ENCODE measurements at places on chromosomes 11 and 22. TPM values are rescaled to one million over a fixed set of nuclear protein-coding genes. Genes with fewer than 3 reads are reported as not detected.

DNA sequence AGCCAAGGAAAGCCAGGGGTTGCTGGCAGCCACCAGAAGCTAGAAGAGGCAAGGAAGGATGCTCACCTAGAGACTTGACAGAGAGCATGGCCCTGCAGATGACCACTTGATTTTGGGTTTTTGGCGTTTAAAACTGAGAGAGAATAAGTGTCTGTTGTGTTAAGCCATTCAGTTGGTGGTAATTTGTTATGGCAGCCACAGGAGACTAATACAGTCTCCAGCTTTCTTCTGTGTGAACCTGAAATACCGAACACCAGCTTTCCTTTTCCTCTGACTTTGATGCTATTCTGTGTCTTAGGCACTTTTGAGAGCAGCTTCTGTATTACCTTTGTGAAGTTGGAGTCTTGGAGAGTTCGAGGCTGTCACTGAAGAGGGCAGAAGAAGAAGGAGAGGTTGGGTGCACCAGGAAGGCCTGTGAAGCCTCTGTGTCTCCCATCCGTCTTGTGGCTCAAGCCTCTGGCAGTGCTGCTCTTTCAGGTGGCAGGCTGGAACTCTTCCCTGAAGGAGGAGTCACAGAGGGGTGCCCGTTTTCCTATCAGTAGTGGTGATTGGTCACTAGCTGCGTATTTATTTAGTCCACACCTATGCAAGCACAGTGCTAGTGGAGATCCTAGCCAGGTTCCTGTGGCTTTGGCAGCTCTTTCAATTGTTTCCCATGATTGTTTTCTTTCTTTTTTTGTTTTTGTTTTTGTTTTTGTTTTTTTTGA is 2.5 kb downstream of the TBC1D22A start:
- no peak overlapping the region for H3K4me3 ChIP-seq
- H3K36me3 ChIP-seq, result peaks cover 2% of the 10 kb centered on the region
- peaks cover 66% of the 10 kb centered on the region for H3K4me1 ChIP-seq
- H3K27me3 ChIP-seq, result no peaks in the 10 kb centered on the region
- no peak overlapping the region for H3K27ac ChIP-seq

DNA sequence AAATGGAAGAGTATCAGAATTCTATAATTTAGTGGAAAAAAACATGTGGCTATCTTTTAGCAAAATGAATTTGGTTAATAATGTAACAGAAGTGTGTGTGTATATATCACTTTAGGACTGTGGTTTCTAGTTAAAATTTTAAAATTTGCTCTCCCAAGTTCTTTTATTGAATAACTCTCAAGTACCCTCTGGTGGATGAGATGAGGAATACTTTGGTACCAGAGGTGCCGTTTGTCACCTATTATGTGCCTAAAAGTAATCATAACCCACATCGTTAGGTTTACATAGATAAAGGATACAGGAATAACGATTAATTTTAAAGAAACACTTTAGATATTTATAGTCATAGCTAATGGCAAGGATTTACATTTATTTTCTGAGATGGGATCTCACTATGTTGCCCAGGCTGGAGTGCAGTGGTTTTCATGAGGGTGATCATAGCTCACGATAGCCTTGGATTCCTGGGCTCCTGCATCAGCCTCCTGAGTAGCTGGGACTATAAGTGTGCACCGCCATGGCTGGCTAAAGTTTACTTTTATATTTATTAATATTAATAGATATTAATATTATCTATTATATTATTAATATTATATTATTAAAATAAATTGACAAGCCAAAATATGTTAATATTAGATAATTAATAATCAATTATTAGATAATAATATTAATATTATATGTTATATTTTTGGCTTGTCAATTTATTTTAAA is 66.7 kb upstream of the CAPRIN1 start:
- H3K27ac ChIP-seq, result no peak overlapping the region
- DNase-seq, result no peak
- H3K27me3 ChIP-seq, result peaks cover 15% of the 10 kb centered on the region
- no peak overlapping the region for H3K4me3 ChIP-seq

DNA sequence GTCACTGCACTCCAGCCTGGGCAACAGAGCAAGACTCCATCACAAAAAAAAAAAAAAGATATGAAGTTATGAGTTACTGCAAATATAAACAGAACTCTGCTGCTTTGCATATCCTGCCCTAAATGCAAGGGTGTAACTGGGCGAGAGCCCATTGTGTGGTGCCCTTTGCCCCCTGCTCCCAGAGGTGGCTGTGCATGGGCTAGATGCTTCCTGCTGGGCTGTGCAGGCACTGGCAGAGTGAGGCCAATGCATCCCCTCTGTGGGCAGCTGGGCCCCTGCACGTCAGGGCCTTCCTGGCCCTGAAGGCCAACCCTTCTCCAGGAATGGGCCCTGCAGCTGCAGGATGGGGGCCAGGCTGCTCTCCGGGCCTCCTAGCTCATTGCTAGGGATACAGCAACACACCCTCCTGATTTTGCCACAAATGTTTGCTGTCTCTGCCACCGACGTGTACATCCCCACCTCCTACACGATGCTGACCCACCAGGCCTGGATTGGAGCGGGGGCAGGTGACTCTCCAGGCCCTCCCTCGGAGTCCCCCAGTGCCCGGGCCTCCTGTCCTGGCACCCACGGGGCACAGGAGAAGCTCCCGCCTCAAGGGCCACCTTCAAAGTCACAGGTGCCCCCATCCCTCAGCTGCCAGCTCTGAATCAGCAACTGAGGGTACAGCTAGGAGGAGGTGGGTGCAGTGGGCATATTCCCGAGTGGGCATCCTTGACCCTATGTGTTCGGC is 40.7 kb upstream of the COMT start:
- peaks cover 11% of the 10 kb centered on the region for H3K4me1 ChIP-seq
- no peak overlapping the region for H3K27ac ChIP-seq
- H3K36me3 ChIP-seq, result peaks cover 2% of the 10 kb centered on the region
- H3K4me3 ChIP-seq, result no peak overlapping the region

GRCh38 chr11:29005401-29005980 is 897.3 kb downstream of the METTL15 start:
- no peak overlapping the region for H3K27ac ChIP-seq
- no peaks in the 10 kb centered on the region for H3K4me1 ChIP-seq
- no peaks in the 10 kb centered on the region for H3K36me3 ChIP-seq
- H3K4me3 ChIP-seq, result no peak overlapping the region

GRCh38 chr22:37599153-37599552 is 9.5 kb upstream of the GGA1 start:
- H3K27ac ChIP-seq, result no peak overlapping the region
- no peaks in the 10 kb centered on the region for H3K36me3 ChIP-seq
- no peak for DNase-seq
- H3K4me1 ChIP-seq, result peaks cover 6% of the 10 kb centered on the region
- peaks cover 8% of the 10 kb centered on the region for H3K27me3 ChIP-seq
- no peak overlapping the region for H3K4me3 ChIP-seq

- no peaks in the 10 kb centered on the region for H3K27me3 ChIP-seq
- peak overlapping the region; percentile 25 for H3K4me3 ChIP-seq
- peak overlapping the region; percentile 81 for H3K27ac ChIP-seq
- H3K36me3 ChIP-seq, result peaks cover 10% of the 10 kb centered on the region
These were observed 3.4 kb upstream of the UCP3 start for GRCh38 chr11:74012074-74012809.

- H3K4me3 ChIP-seq, result no peak overlapping the region
- no peaks in the 10 kb centered on the region for H3K27me3 ChIP-seq
- no peak for DNase-seq
These were observed 428.4 kb downstream of the MN1 start for GRCh38 chr22:27372969-27373670.

DNA sequence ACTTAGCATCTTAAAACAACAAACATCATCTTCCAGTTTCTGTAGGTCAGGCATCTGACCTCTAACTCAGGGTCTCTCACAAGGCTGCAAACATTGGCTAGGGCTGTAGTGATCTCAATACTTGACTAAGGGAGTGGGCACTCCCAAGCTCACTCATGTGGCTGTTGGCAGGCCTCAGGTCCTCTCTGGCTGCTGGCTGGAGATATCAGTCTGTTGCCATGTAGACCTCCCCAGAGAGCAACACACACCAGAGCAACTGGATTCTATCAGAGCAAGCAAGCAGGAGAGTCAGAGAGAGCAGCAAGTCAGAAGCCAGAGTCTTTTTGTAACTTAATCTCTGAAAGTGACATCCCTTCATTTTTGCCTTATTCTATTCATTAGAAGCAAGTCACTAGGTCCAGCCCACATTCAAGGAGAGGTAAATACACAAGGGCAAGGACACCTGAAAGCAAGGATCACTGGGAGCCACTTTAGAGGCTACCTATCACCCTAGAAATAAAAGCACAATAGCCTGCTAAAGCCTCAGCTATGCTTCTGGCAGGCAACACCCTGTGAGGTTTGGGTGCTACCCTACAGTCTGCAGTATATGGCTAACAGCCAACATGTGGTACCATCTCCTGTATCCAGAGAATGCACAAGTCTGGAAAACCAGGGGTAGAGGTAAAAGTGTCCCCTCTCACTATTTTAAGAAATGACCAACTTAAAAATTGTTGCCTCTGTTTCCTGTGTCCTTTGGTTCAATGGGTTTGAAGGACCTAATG is 33.5 kb upstream of the CD44 start:
- no peak overlapping the region for H3K27ac ChIP-seq
- no peak overlapping the region for H3K4me3 ChIP-seq
- H3K36me3 ChIP-seq, result no peaks in the 10 kb centered on the region
- peaks cover 24% of the 10 kb centered on the region for H3K4me1 ChIP-seq
- no peaks in the 10 kb centered on the region for H3K27me3 ChIP-seq

DNA sequence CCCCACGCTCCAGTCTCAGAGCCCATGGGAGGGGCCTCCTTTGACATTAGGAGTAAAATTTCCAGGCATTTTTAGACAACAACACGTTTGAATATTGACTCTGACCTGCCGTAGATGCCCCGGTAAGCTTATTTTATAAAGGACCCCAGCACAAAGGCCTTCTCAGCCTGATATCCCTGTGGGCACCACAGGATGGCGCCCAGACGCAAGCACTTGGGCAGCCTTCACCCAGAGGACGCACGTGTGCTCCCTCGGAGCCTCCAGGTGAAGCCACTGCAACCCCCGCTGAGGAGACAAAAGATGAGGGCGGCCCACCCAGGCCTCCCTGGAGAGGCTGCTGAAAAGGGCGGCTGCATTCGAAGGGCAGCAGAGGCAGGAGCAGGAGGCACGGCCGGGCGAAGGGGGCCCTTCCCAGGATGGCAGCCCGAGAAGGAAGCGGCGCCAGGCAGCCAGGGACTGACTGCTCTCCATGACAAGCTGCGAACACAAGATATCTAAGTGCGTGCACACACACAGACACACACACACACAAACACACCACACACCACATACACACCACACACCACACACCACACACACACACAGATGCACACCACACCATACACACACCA is 15.2 kb upstream of the TH start:
- H3K4me1 ChIP-seq, result peaks cover 13% of the 10 kb centered on the region
- H3K27ac ChIP-seq, result no peak overlapping the region
- H3K36me3 ChIP-seq, result no peaks in the 10 kb centered on the region
- peaks cover 54% of the 10 kb centered on the region for H3K27me3 ChIP-seq
- H3K4me3 ChIP-seq, result no peak overlapping the region

DNA sequence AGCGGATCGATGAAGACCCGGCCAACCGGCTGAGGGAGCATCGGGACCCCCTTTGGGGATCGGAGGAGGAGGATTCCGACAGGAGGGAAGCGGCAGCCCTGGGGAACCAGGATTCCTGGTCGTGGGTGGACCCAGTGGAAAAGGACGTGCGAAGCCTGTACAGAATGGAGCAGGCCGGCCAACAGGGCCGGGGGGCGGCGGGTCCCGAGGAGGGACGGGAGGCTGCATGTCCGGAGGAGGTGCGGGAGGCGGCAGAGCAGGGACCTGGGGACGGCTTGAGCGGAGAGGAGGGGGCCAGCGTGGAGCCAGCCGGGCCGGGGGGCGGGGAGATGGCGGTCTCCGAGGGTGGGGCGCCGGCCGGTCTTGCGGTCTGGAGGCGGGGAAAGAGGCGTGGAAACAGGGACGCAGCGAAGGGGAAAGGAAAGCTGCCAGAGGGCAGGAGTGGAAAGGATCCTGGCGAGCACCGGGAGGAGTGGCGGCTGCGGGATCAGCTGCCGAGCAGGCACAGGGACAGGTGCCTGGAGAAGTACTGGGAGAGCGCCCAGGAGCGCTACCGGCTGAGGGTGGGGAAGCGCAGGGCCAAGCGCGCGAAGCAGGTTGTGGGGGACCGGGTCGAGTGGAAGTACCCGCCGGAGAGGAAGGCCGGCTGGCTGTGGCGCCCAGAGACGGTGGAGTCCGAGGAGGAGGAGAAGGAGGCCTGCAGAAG is at the start of gene ANO5:
TSS of gene ANO5 (plus strand) at position 444 of the 706 bp plus-strand sequence. CDS start 408 bp downstream, outside the sequence.
- no peak within 1 kb of the TSS for H3K4me3 ChIP-seq
- H3K27me3 ChIP-seq, result peaks cover 13% of the 10 kb centered on the region
- no peaks in the 10 kb centered on the region for H3K4me1 ChIP-seq
- no peaks in the 10 kb centered on the region for H3K36me3 ChIP-seq

DNA sequence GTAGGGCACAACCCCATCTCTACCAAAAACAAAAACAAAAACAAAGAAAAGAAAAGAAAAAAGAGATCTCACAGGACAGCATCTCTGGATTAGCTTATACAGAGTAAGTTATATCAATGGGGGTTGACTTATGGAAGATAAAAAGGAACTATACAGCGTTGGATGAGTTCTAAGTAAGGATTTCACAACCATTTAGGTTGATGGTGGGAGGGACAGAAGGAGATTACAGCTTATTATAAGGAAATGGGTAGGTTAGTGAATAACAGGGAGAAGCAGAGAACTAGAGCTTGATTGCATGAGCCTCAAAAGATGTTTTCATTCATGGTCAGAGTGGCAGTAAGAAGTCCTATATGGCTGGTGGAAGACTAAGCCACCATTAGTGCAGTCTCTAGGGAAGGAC is 60.3 kb downstream of the CECR2 start:
- no peaks in the 10 kb centered on the region for H3K27me3 ChIP-seq
- H3K4me3 ChIP-seq, result no peak overlapping the region
- H3K27ac ChIP-seq, result no peak overlapping the region
- no peak for DNase-seq
- no peaks in the 10 kb centered on the region for H3K36me3 ChIP-seq

- H3K36me3 ChIP-seq, result no peaks in the 10 kb centered on the region
- H3K27me3 ChIP-seq, result no peaks in the 10 kb centered on the region
- H3K4me3 ChIP-seq, result no peak overlapping the region
- H3K4me1 ChIP-seq, result no peaks in the 10 kb centered on the region
These were observed 416.5 kb upstream of the DDI1 start for GRCh38 chr11:103619938-103620337.

DNA sequence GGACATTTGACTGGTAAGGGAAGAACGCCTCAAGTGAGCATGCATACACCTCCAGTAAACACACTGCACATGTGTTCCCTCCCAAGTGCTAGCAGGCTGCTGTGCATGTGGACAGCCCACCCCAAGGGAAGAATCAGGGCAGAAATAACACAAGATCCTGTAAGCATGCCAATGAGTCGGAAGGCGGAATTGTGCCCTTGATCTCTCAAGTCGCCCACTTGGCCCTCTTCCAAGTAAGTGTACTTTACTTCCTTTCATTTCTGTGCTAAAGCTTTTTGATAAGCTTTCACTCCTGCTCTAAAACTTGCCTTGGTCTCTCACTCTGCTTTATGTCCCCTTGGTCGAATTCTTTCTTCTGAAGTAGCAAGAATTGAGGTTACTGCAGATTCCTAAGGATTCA is 139.6 kb downstream of the TRPC6 start:
- H3K4me3 ChIP-seq, result no peak overlapping the region
- H3K27me3 ChIP-seq, result no peaks in the 10 kb centered on the region
- H3K27ac ChIP-seq, result no peak overlapping the region
- DNase-seq, result no peak
- H3K4me1 ChIP-seq, result no peaks in the 10 kb centered on the region

Gene SLC22A6
- total RNA-seq, result not detected

Gene ADAMTS8
- total RNA-seq, result 0.07 TPM

Gene ALG9
- 20.0 TPM for total RNA-seq

Gene TCN1
- total RNA-seq, result not detected

Gene RAB30
- 18.6 TPM for total RNA-seq

Gene MS4A4E
- total RNA-seq, result not detected

Gene HORMAD2
- total RNA-seq, result not detected

Gene TSSK2
- not detected for total RNA-seq

Gene CBY1
- total RNA-seq, result 31.6 TPM

Gene CHRM1
- total RNA-seq, result not detected

Gene MOV10L1
- total RNA-seq, result not detected

Gene DTX4
- 2.1 TPM for total RNA-seq

Gene UCP3
- total RNA-seq, result 5.7 TPM

Gene DDIAS
- total RNA-seq, result 0.55 TPM
